ENCODE measurements at places on chromosomes 16 and 17.

GRCh38 chr17:59219992-59220327 lies 351 bp upstream of the GDPD1 start:
- no peak for DNase-seq

GRCh38 chr16:87425941-87426340 lies 33.8 kb downstream of the MAP1LC3B start:
- DNase-seq = no peak

- no peak for DNase-seq
Measured at GRCh38 chr16:84570739-84571403, 47.0 kb downstream of the COTL1 start.

GRCh38 chr16:30482366-30482765 lies 9.8 kb downstream of the ITGAL start:
- DNase-seq = no peak

DNA sequence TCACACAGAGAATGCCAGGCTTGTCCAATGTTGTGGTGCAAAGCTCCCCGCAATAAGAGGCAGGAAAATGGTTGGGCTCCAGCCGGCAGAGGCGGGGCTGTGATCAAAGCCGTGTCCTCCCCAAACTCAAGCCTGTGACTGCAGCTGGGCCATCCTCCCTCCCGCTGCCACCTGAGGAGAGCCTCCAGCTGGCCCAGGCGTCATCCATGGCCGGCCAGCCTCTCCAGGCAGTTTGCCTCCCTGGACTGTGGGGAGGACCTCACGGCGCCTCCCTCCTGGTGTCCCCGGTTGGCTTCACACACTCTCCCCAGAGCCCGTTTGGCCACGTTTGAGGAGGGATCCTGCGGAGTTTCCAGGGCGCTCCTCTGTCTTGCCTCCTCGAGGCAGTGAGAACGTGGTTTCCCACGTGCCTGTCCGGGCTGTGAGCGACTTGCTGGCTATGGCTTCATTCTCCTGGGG lies 134.1 kb downstream of the IRF8 start:
- no peak for DNase-seq

DNA sequence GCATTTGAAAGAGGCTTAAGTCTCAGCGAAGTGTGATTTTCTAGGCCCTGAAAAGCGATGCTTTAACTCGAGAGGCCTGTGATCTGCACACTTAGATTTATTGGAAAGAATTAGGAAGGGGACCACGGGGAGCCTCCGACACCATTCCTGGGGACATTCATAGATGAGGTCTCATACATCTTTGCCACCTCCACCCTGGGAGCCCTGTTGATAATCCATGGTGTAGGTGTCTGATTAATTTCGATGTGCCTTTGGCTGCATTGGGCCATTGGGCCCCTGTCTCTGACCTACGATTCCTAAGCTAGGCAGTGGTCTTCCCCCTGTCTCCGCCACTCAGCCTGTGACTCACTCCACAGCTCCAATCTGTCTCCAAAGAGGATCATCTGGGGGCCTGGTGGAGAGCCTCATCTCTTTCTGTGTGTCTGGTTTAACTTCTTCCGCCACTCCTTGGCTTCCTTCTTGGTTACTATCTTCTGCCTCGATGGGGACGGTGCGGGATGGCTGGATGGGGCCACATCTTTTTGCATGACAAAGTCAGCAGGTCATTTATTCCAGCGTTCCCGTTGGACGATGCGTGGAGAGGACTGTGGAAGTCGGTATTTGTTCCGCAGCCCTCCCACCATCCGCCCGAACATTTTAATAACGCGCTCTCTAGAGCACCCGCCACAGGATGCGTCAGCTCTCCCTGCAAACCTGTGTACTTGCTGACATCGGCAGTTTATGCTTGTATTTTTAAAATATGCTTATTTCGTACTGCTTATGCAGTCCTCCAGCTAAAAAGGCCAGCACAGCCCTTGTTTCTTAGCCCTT lies 109.3 kb downstream of the IRX3 start:
- DNase-seq = no peak

GRCh38 chr17:44004761-44005526 lies 522 bp downstream of the NAGS start:
- no peak for DNase-seq

DNA sequence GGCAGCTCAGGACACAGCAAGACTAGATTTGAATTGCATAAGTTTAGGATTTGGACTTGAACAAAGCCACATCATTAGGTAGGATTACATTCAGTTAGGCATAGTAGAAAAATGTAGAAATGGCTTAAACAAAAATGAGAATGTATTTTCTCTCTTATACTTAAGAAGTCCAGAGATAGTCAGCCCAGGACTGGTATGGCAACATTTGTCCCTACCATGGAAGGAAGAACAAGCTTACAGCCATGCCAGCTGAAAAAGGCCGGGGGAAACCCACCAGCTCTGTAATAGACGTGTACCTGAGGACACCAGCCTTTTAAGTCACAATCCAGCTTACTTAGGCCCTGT lies 11.2 kb upstream of the TMIGD1 start:
- DNase-seq = no peak

DNA sequence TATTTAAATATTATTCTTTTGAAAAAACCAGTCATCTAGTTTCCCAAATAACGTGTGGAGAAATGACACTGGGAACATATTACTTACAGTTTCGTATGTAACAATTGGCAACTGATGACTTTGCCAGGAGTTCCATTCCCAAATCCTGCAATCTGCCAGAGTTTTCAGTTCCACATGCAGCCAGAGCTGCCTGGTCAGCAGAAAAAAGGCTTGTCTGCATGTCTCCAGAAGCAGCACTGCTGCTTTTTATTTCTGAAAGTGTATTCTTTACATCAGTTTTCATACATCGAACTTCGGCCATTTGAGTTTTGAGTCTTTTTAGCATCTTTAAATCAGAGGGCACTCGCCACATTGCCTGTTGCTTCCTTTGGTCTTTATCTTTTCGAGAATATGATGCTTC lies 78.4 kb downstream of the TRIM37 start:
- no peak for DNase-seq

GRCh38 chr17:72613396-72613795 lies 479.1 kb downstream of the SLC39A11 start:
- DNase-seq = no peak
